ENCODE measurements at places on chromosomes 1 and 21.

GRCh38 chr1:209187589-209187988 is 395.9 kb upstream of the CAMK1G start:
- no peak for DNase-seq

DNA sequence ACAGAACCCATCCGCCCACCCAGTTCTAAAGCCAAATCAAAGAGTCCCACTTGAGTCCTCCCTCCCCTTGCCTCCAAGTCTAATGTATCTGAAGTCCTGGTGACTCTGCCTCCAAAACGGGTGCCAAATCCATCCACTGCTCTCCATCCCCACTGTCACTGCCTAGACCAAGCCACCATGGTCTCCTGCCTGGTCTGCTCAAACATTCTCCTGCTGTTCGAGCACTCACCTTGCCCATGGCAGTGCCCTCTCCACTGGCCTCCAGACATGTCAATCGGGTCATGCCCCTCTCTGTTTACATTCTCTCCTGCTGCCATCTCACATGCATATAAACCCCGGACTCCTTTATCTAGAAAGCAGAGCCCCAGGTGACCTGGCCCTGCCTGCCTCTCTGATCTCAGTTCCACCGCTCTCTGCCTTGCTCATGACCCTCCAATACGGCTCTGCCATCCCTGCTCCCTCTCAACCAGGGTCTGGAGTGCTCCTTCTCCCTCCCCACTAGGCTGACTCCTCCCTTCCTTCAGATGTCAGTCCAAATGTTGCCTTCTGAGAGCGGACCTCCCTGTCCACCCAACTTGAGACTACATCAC is 32.1 kb upstream of the MX1 start:
- DNase-seq, result no peak

GRCh38 chr1:234398849-234399381 is 25.7 kb downstream of the COA6 start:
- no peak for DNase-seq

DNA sequence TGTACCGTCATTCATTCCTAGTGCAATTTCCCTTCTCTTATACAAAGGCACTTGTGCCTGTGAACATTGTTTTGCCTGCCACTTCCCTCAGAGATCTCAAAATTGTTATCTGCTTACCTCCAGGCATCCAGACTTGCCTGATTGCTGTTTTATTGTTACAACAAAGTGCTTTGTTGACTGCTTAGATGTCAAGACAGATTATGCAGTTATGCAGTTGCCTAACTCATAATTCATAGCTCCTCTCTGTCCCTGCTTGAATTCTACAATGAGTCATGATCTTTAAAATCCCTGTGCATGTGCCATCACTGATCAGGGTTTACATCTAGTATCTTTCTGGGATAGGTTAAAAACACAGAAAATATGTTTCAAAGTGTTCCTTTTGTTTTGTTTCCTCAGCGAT is 24.5 kb downstream of the CXADR start:
- DNase-seq, result no peak

DNA sequence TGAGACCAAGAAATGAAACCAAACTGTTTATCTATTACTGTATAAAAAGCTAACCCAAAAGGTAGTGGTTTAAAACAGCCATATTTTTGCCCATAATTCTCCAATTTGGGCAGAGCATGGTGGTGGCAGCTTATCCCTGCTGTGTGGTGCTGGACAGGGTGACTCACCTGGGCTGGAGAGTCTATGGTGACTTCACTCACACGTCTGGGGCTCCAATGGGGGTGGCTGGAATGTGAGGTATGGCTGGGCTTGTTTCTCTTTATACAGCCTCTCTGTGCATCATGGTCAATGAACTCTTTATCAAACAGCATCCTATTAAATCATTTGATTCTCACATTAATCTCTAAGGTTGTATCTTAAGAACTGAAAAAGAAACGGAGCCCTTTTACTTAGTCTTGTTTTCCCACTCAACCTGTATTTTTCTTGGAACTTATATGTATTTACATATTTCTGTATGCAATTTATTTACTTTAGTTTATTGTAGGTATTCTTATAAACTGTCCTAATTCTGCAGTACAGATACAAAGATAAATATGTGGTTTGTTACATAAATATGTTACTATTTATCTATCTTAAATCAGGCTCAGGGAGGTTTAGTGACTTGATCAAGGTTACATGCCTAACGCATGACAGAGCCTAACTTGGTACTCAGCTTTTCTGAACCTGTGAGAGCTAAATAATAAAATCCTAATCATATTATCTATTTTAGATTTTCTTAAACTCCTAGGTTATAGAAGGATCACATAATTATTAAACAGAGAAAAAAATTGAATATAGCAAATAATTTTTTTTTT is 37.5 kb upstream of the WLS start:
- DNase-seq, result no peak

DNA sequence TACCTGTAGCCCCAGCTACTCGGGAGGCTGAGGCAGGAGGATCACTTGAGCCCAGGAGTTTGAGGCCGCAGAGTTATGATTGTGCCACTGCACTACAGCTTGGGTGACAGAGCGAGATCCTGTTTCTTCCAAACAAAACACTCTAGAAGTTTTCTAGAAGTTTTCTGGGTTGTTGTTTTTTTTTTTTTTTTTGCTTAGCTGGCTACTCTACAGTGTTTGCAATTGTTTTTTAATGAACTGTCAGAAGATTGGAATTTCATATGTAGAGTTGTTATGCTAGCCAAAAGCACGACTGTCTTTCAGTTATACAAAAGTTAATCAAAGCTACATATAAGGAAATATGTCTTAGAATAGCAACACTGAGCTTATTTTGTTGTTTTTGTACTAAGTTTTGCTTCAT is 30.9 kb upstream of the NEXN start:
- DNase-seq, result no peak

GRCh38 chr1:108592030-108592759 is 32.3 kb downstream of the EEIG2 start:
- DNase-seq, result no peak

DNA sequence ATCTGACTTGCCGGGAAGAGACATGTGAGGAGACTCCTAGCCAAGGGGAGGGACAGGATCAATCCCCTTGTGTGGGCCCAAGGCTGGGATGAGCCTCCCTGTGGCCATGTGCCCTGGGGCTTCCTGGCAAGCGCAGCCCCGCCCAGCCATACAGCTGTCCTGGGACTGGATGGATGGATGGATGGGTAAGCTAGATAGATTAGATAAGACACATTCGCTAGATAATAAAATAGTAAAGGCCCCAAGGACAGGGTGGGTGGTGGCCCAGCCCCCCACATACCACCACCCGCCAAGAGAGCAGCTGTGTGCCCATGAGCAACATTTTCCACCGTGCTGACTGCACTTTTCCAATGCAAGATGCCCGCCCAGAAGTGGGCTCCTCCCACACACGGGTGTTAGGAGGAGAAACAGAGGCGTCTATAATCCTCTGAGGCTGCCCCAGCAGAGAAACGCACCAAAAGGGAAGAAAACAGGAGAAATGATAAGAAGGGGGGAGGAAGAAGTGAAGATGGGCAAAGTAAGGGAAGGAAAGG is 25.1 kb downstream of the ZBTB17 start:
- DNase-seq, result no peak

DNA sequence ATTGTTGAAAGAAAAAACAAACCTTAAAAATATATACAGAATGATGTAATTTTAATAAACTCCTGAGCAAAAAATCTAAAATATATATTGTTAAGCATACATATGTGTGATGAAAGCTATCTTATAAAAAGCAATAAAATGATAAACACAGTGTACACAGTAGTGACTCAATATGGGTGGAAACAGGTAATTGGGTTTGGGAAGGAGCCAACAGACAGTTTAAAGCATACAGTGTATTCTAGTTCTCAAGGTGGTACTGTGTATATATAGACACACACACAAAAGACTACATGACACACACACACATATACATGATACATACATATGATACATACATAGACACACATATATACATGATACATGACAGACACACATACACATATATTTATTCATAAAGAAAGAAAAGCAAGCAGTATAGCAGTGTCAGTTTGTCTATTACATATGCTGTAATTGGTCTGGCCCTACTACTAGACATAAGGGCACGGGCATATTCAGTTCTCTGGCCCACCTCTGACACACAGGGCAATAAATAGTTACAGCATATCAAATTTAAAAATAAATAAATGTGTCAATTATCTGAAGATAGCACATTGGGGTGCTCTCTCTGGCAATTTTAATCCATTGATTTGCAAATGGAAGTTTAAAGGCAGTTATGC is 330.2 kb downstream of the S1PR1 start:
- no peak for DNase-seq

DNA sequence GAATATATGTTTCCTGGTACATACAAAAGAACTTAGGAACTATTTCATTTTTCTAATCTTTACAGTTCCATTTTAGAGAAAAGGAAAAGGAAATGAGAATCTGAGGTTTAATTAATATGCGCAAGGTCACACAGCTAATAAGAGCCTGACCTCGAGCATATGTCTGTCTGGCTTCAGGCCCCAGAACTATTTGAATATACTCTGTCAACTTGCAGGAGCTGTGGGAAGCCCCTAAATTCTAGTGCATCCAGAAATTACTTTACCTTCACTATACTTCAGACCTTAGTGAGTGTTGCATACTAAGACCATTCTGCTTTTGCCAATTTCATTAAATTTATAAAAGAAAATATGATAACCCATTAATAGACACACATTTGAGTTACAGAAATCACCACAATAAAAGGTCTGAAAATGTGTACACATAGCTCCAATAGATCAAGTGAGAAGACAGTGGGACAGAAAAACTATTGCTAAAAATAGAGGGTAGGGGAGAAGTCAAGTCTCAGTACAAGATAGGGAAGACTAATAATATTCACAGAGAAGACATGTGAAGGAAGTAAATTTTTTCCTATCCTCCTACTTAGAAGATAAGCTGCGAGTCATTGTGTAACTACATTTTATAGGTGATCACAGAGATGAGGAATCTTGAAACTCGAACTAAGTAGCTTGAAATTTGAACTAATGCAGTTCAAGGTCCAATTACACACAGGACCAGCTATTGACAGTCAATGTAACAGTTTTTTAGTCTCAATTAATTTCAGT is 3.8 kb downstream of the RGS13 start:
- DNase-seq, result no peak

- no peak for DNase-seq
Measured at GRCh38 chr1:157439302-157439954, 112.9 kb downstream of the FCRL5 start.

DNA sequence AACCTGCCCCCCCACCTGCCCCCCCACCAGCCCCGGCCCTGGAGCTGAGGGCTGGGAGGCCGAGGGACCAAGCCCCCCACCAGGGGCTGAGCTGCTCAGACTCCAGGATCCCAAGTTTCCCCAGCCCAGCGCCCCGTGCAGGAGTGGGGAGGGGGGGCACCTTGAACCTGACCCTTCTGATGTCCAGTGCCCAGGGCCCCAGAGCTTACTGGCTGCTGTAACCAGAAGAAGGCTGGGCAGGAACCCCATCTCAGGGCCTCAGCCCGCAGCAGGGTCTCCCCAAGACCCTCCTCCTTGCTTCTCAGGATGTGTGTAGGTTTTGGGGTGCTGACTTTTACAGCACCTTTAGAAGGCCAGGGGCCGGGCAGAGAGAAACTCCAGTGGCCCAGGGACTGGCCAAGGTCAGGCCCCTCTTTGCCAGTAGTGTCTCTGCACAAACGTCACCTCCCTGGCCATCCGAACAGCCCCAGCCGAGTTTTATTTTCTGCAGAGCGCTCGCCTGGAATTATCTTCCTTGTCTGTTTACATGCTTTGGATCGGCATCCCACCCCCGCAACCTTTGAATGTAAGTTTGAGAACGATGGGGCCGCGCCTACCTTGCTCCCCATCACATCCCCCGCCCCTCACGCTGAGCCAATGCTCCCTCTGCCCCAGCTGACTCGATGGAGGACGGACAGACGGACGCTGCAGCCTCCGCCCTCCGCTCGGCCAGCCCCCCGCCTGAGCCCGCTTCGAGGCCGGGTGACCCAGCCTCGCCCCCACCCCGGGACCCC is 70.1 kb upstream of the CASZ1 start:
- DNase-seq, result no peak

GRCh38 chr1:61523893-61524605 is 200.9 kb downstream of the TM2D1 start:
- DNase-seq, result no peak

GRCh38 chr1:160459056-160459455 is 58.7 kb downstream of the VANGL2 start:
- no peak for DNase-seq

GRCh38 chr1:109620401-109620791 is 759 bp downstream of the AMPD2 start:
- DNase-seq, result no peak

DNA sequence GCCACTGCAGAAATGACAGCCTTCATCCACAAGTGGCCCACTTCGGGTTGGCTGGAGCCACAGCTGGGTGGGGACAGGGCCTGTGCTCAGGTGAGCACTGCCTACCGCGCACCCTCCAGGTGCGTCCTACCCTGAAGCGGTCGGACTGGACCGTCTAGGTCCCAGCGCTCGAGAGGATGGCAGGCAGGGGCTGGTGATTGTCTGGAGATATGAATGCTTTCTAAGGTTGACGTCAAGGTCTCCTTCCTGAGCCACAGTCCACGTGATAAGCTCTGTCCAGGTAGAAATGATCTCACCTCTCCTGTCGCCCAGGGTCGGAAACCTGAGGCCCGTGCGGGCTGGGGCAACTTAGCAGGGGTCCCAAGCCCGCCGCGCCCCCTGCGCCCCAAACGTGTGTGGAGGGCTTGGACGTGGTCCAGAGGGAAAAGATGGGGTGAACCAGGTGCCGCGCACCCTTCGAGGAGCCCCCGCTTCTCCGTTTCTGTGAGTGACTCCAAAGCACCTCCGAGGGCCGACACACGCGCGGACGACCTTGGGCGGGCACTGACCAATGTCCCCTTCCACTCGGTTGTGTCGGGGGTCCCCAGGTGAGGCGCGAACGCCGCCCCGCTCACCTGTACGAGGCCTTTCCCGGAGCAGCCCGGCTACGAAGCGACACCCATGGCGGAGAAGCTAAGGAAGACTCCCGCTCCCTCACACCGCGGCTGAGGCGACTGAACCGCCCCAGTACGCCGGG is 853 bp upstream of the DOP1B start:
- no peak for DNase-seq

DNA sequence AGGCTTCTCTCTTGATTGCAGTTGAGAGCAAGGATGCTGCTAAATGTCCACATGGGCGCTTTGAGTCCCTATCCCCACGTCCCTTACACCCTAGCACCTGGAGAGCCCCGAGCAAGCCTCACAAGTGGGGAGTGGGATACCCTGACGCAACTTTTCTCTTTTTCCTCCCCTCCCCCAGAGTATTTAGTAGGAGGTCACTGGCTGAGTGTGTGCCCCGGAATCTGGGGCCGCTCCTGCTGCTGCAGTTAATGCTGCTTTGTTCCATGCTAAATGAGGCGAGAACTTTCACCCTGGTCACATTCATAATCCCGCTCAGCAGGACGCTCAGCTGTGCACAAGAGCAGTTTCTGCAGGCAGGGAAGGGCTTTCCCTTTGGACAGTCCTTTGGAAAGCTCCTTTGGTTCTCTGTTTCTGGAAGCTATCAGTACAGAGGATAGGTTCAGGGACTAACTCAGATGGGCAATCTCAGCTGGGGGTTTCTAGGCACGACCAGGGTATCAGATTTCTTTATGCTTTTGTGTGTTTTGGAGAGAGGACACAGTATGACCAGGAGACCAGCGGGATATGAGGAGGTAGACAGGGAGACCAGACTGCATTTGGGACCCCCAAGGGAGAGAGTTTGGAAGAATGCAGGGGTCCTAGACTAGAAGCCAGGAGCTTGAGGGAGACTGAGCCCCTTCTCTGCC is 75.9 kb downstream of the NOS1AP start:
- DNase-seq, result no peak

All from NCI-H1436 (cell line).